HuH-7 (cell line): ENCODE measurements at places on chromosomes 5 and 9.

- DNase-seq, result no peak
Measured at GRCh38 chr9:13588151-13589033, 308.9 kb upstream of the MPDZ start.

DNA sequence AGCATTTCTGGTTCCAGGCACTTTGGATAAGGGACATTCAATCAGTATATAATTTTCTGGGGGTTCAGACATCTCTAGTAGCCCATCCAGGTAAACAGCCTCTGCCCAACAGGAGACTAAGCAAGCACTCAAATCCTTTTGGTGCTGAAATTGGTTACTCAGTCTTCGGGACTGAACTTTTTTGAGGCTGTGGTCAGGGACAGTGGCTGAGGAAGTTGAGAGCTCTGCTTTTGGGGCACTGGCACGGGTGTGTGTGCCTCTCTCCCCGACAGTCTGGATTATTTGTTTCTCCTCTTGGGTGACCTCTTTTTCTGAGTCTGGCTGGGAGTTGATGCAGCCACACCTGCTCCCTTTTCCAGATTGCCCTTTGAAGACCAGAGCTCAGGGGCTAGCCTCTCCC lies 47.6 kb downstream of the ACER2 start:
- DNase-seq, result no peak

GRCh38 chr9:11755951-11756350 lies 937.2 kb upstream of the TYRP1 start:
- DNase-seq, result no peak

DNA sequence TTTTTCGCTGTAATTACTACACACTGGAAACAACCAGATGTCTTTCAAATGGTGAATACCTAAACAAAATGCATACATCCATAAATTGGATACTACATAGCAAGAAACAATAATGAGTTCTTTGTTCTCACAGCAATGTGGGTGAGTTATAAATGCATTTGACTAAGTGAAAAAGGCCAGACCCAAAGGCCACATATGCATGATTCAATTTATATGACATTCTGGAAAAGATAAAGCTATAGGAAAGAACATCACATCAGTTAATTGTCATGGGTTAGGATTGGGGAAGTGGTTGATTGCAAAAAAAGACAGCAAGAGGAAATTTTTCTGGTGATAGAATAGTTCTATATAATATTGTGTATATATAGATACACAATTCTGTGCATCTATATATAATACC lies 198.9 kb downstream of the CYLC2 start:
- DNase-seq, result no peak

DNA sequence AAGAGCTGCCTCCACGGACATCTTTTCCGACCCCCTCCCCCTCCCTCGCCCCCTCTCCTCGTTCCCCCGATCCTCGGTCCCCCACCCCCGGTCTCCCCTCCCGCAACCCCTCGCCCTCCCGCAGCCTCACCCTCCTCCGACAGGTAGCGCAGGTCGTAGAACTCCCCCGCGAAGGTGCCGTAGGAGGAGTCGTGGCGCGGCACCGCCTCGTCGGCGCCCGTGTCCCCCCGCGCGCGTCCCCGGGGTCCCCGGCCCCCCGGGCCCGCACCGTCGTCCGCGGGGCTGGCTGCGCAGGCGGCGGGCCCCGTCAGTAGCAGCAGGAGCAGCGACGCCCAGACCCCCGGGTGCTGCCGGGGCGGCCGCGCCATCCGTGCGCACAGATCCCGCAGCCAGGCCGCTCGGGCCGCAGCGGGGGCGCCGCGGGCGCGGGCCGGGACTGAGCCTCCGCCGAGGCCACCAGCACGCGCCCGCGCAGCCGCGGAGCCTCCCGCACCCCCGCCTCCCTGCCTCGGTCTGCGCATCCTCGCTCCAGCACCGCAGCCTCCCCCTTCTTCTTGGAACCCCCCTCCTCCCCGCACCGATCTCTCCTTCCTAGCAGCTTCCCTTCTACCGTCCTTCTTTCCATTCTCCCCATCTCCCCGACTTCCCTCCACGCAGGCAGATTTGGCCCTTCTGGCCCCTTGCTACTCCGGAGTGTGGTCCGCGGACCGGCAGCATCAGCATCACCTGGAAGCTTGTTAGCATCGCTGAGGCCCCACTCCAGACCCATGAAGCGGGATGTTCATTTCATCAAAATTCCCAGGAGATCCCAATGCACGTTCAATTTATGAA lies at the start of gene FRRS1L:
FRRS1L (minus strand) TSS at position 479 of the 831 bp plus-strand sequence; CDS start at position 368, 111 bp downstream.
- DNase-seq, result no peak

DNA sequence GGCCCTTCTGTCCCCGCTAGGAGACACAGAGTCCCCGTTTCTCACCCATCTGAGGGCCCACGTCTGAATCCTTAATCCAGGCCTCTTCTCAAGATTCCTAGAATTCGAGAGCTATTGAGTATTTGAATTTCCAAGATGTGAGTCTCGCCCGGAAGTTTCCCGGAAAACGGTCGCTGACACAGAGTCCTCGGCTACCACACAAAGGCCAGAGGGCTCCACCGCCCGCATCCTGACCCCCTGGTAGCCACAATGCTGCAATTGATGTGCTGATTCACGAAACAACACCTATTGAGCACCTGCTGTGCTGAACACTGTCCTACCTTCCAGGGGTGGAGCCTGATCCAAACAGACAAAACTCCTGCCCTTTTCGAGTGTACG lies 670 bp upstream of the FBP1 start:
- DNase-seq, result no peak

DNA sequence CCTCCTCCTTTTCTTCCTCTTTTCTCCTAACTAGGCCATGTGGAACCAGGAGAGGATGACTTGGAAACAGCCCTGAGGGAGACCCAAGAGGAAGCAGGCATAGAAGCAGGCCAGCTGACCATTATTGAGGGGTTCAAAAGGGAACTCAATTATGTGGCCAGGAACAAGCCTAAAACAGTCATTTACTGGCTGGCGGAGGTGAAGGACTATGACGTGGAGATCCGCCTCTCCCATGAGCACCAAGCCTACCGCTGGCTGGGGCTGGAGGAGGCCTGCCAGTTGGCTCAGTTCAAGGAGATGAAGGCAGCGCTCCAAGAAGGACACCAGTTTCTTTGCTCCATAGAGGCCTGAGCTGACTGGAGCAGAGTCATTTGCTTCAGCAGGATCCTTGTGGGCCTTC lies 13.7 kb downstream of the NUDT2 start:
- DNase-seq, result no peak

- no peak for DNase-seq
Measured at GRCh38 chr9:26789959-26790358, 102.6 kb downstream of the CAAP1 start.

GRCh38 chr9:86407022-86407421 lies 52.8 kb upstream of the TUT7 start:
- DNase-seq, result no peak

DNA sequence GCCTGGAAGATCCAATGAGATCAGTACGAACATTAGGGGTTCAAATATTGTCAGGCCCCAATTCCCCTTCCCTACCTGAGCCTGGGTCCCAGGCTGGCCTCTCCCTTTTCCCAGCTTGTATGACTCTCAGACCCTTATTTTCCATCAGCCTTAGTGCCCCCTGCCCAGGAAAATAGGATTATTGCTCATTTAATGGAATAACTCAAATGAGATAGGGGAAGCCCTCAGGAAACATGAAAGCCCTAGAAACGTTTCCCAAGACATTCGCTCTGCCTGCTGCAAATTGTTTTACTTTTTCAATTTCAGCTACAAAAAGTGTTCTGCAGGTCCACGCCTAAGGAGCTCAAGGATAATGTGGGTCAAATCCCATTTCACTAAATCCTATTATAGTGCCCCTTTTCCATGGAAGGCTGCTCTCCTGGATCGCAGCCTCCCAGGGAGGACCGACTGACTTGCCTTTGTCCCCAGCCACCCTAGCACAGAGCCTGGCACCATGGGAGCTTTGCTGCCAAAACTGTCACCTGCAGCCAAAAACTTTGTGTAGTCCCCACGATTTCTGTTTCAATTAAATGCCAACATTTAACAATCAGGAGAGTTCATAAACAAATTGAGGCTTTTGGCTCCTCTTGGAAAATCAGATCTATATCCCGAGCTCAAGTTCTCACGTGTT lies 46.9 kb downstream of the THOC3 start:
- DNase-seq, result no peak

DNA sequence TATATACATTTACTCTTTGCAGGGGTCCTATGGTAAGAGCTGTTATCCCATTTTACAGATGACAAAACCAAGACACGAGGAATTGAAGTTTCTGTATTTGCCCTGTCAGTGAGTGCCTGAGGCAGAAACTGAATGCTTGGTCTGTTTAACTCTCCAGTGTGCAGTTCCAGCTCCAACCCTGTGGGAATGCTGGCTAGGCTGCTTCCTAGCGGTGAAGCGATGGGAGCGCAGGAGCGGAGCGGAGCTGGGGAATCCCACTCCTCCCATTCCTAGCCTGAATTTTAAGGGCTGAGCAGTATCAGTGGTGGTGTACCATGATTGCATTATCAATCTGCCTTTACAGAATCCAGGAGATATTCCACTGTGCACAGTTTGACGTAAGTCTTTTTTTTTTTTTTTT lies 202.3 kb downstream of the LRRC70 start:
- peak; percentile 32 for DNase-seq

DNA sequence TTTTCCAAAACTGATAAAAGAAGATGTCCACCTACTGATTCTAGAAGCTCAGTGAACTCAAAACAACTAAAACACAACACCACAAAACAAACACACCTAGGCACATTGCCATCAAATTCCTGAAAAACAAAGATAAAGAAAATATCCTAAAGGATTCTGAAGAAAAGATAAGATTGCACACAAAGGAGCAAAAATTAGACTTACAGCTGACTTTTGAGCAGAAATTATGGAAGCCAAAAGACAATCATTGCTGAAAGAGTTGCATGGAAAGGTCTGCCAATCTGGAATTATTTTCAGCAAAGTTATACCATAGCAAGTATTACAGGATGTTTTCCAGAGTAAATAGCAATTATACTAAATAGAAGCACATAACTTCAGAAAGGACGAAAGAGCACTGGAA lies 128.2 kb upstream of the IRX2 start:
- no peak for DNase-seq

DNA sequence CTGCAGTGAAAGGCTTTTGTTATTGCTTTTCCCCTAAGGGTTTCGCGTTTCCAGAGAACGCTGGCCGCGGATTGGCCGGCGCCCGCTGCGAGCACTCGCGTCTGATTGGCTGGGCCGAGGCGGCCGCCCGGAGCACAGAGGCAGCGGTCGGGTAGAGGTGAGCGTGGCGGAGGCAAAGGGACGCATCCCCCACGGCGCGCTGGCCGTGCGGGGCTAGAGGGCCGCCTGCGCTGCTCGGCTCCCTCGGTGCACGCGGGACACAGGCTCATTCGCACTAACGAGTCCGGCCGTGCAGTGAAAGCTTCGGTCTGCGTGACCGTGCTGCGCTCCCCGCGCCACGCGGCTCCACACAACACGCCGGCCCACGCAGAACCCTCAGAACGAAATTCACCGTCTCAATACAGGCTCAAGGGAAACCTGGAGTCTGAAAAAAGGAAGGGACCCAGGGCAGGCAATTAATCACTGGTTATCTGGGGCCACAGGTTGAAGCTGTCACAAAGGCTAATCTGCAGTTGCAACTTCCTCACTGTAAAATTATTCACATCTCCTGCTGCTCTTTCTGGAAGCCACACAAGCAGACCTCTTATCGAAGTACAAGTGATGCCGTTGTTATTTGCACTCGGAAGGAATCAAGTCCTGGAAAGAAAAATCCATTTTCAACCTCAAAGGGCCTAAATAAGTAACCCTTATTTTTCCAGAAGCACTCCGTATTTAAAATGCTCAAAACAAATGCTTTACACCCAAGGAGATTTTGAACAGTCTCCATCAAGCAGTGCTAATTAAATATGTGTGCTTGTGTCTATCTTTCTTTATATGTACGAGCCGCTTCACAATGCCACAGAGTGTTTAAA lies 94.6 kb downstream of the ZNF608 start:
- DNase-seq, result peak; percentile 80

GRCh38 chr9:86859056-86859455 lies 88.2 kb downstream of the GAS1 start:
- DNase-seq, result no peak

- no peak for DNase-seq
Measured at GRCh38 chr5:125655156-125655555, 768.1 kb upstream of the GRAMD2B start.

- no peak for DNase-seq
Measured at GRCh38 chr9:125484350-125485282, 222.4 kb downstream of the MAPKAP1 start.

DNA sequence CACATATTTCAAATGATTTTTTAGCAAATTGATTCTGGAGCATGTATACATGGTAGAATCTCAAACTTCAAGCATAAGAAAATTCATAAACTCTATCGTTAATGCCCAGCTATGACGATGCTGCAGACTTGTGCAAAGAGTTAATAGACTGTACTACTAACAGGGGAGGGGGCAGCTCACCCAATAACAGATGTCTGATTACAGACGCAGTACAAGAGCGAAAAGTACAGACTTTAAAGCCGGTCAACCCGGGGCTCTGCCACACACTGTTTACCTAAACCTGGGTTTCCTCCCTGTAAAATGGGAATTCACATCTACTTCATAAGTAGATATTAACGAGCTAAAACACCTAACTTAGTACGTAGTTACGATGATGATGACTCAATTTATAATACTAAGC lies 651 bp downstream of the TRIM23 start:
- DNase-seq, result no peak

GRCh38 chr9:137749511-137749910 lies 128.1 kb upstream of the CACNA1B start:
- no peak for DNase-seq

DNA sequence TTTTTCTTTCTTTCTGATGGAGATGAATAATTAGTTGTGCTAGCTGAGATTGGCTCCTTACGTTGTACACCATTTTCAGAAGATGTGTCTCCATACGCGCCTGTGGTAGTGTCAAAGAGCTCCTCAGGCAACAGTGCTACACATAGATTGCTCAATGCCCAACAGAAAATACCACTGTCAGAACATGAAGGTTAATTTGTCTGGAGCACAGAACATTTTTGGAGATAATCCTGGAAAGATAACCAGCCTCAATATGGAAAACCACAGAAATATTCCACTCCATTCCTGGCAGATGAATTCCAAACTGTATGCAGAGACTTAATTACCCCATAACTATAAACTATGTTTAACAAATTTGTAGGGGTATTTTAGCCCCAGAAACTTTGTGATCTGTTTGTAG lies 233.6 kb downstream of the MARCHF11 start:
- no peak for DNase-seq

GRCh38 chr5:39587675-39588074 lies 162.9 kb upstream of the DAB2 start:
- DNase-seq, result no peak

GRCh38 chr5:42242210-42242609 lies 181.0 kb upstream of the GHR start:
- no peak for DNase-seq

DNA sequence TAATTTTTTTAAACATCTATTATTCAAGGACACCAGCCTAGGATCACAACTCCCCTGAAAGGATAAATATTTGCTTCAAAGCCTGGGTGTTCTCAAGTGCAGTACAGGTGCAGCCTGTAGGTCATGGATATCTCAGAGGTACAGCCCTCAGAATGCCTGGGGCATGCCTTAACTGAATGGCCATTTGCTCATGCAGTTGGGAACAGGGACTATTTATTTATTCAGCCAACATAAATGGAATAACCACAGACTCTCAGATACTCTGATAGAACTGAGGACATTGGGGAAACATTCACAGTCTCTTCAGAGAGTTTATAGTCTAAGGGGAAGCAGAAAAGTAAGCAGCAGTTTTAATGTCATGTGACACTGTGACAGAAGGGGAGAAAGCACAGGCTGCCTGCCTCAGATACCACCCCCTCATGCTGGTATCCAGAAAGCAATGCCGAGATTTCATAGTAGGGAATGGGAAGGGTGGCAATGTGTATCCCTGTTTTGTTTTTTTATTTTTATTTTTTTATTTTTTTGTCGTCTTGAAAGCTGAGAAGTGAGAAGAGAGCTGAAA lies 112.6 kb downstream of the MACIR start:
- DNase-seq, result no peak

- DNase-seq, result no peak
Measured at GRCh38 chr5:124136609-124137008, 609.8 kb downstream of the ZNF608 start.
